Upper lobe of left lung (tissue), 6 donors: ENCODE measurements at places on chromosomes 1 and 21. TPM values are rescaled to one million over a fixed set of nuclear protein-coding genes. Genes with fewer than 3 reads are reported as not detected.

DNA sequence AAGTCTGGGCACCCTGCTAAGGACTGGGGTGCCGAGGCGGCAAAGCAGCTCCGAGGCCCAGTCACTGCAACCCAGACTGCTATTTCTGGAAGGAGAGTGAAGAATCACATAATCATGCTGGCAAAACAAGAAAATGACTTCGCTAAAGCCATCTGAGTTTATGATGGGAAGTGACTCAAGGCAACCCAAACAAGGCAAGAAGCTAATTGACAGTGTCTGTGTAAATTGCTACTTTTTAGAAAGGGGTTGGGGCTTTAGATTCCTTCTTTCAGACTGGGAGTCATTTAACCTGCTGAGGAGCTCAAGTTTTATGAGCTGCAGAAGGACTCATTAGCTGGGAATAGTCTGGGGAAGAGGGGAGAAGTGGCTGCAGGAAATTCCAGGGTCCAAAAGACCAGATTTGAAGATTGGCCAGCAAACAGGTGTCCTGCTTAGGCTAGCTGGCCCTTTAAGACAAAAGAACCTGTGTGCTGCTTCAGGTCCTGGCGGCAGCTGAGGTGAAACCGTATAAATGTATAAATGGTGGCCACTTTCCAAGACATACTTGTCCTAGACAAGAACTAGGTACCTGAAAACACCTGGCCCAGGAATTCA is 28.1 kb downstream of the TSHB start:
- H3K4me1 ChIP-seq: peaks cover 6% of the 10 kb centered on the region
- H3K27ac ChIP-seq: no peak overlapping the region
- H3K4me3 ChIP-seq: no peak overlapping the region
- no peaks in the 10 kb centered on the region for H3K27me3 ChIP-seq
- no peak for DNase-seq

DNA sequence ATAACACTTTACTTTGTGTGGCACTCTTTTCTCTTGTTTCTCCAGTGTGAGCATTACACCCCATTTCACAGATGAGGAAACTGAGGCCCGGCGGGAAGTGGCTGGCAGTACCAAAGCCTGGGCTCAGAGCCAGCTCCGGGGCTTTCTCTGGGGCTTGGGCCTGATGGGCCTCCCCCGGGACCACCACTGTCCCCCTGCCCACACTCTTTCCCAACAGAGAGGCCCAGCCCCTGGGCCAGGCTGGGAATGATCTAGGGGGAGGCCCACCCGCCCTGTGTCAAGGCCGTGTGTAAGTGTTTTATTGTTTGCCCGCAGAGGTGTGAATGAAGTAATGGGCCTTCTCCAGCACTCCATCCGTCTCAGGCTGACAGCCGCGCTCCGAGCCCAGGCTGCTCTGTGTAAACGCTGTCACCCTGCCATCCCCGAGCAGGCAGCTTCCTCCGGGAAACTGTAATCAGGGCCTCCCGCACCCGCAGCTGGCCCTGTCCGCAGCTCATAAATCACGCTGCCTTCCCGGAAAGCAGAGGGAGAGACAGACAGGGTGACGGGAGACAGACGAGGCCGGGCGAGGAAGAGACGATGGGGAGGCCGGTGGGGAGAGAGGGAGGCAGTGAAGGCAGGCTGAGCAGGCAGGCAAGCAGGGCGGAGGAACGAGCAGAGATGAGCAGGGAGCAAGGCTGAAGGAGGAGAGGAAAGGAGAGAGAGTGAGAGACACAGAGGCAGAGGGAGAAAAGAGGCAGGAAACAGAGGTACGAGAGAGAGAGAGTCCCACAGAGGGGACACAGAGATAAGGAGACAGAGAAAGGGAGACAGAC is 109.7 kb upstream of the ZBTB40 start:
- no peaks in the 10 kb centered on the region for H3K27me3 ChIP-seq
- no peak for DNase-seq
- no peaks in the 10 kb centered on the region for H3K4me1 ChIP-seq
- no peak overlapping the region for H3K4me3 ChIP-seq
- no peak overlapping the region for H3K27ac ChIP-seq
- no peaks in the 10 kb centered on the region for H3K36me3 ChIP-seq

- H3K4me3 ChIP-seq: no peak overlapping the region
- no peaks in the 10 kb centered on the region for H3K4me1 ChIP-seq
- H3K27me3 ChIP-seq: no peaks in the 10 kb centered on the region
- DNase-seq: peak; percentile 27
- H3K36me3 ChIP-seq: no peaks in the 10 kb centered on the region
- H3K27ac ChIP-seq: no peak overlapping the region
These were observed 63.7 kb upstream of the B3GALNT2 start for GRCh38 chr1:235567812-235568503.

DNA sequence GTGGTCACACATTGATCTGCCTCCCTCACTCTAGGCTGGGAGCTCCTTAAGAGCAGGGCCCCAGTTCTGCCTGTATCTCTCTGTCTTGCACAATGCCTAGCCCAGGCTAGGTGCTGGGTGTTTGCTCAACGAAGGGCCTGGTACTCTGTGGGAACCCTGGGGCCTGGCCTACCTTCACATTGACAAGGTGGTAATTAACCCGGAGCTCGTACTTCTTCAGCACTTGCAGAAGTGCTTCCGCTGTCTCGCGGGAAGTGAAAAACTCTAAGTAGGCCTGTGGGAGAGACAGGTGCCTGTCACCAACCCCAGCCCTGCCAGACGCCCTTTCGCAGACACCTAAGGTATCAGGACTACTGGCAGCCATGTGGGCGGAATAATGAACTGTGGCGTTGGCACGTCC is 13.7 kb downstream of the MTHFR start:
- peak overlapping the region; percentile 99 for H3K27ac ChIP-seq
- no peaks in the 10 kb centered on the region for H3K27me3 ChIP-seq
- H3K4me1 ChIP-seq: peaks cover 58% of the 10 kb centered on the region
- H3K4me3 ChIP-seq: no peak overlapping the region

DNA sequence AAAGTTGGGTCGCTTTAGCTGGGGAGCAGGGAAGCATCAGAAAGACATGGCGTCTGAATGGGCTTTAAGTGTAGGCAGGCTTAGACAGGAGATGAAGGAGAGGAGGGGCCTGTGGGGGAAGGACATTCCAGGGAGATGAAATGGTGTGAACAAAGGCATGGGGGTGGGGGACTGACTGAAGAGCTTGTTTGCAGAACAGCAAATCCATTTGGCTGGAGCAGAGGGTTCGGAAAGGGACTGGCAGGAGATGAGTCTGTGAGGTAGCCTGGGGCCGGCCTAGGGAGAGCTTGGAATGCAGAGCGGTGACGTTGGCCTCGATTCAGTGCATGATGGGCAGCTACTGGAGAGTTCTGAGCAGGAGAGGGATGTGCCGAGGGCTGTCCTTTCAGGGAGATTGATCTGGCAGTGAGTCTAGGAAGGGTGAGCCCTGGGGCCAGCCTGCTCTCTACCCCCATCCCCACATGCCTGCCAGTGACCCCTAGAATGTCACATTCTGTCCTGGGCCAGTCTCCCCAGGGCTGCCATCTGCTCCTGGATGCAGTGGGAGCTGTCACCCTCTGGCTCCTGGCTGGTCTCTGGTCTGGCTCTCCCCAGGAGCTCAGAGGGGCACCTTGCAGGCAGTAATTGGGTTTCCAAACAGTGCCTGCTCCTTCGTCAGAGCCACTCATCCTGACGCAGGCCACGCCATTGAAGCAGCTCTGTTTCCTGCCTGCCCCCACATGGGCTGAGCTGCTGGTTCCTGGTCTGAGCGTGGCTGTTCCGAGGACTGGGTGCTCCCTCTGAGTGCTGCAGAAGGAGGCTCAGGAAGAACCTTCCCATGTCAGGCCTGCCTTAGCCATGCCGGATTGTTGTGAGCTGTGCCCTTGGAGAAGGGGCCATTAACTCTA is 22.3 kb upstream of the TMEM222 start:
- H3K4me3 ChIP-seq: no peak overlapping the region
- no peaks in the 10 kb centered on the region for H3K27me3 ChIP-seq
- H3K27ac ChIP-seq: peak overlapping the region; percentile 41
- no peak for DNase-seq

DNA sequence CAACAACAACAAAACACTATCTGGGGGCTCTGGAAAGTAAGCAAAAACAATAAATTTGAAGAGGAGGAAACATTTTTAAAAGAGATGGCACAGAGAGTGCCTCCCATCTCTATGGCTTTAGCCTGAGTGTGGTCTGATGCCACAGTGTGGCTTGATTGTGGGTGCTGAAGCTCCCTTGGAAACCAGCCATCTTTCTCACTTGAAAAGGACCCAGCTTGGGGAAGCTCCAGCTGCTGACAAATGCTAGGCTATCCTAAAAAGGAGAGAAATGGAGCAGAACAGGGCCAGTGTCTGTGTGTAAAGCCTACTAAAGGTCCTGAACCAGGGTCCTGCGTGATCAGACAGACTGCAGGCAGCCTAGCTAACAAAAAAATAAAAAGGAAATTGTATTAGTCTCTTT is 642.0 kb upstream of the PTBP2 start:
- no peak overlapping the region for H3K27ac ChIP-seq
- no peaks in the 10 kb centered on the region for H3K36me3 ChIP-seq
- H3K4me3 ChIP-seq: no peak overlapping the region
- no peak for DNase-seq

- H3K27ac ChIP-seq: no peak overlapping the region
- no peak overlapping the region for H3K4me3 ChIP-seq
- no peaks in the 10 kb centered on the region for H3K4me1 ChIP-seq
These were observed 53.3 kb upstream of the HMGB4 start for GRCh38 chr1:33810571-33810970.

DNA sequence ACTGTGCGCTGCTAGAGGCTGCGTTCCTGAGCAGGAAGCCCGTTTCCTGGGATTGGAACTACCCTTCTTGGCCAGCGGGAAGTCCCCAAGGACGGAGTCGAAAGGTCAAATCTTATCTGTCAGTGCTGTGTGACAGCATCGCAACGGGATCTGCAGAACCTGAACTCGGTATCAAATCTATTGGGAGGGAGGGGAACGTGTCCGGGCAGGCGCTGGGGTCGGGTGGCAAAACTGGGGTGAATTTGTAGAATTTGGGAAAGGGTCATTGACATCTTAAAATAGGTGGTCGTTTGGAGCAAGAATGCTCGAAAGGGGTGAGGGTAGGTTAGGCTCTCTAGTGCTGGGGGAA is 725 bp upstream of the ARPC5 start:
- peak overlapping the region; percentile 93 for H3K4me3 ChIP-seq
- peaks cover 35% of the 10 kb centered on the region for H3K4me1 ChIP-seq
- peak overlapping the region; percentile 99 for H3K27ac ChIP-seq
- DNase-seq: peak; percentile 20
- no peaks in the 10 kb centered on the region for H3K27me3 ChIP-seq

DNA sequence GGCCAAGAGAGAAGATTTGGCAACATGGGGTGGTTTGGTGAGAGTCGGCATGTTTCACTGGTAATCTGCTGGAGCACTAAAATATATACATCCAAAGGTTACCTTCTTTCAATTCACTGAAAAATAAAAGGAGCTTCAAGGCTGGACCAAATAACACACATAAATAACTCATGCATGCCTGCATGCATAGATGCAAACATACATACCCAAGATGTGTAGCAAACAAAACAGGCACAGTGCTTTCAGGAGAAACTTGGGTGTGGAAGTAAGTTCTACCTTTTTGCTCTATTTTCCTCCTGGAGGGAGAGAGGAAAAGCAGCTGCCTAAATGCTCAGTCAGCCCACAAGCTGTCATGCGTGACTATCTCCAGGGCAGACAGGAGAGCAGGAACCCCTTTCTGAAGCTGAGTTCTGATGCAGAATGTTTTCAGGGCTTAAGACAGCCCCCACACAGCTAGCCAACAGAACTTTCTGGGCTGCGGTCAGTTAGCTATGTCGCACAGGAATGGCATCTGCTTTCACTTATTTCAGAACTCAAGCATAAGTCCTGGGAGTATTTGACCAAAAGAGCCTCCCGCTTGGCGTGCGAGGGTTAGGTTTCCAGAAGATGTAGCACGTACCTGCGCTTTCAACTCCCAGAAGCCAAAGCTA is 166.2 kb downstream of the TOMM20 start:
- peaks cover 55% of the 10 kb centered on the region for H3K4me1 ChIP-seq
- H3K36me3 ChIP-seq: no peaks in the 10 kb centered on the region
- H3K4me3 ChIP-seq: no peak overlapping the region
- no peaks in the 10 kb centered on the region for H3K27me3 ChIP-seq
- H3K27ac ChIP-seq: peak overlapping the region; percentile 89
- DNase-seq: no peak

DNA sequence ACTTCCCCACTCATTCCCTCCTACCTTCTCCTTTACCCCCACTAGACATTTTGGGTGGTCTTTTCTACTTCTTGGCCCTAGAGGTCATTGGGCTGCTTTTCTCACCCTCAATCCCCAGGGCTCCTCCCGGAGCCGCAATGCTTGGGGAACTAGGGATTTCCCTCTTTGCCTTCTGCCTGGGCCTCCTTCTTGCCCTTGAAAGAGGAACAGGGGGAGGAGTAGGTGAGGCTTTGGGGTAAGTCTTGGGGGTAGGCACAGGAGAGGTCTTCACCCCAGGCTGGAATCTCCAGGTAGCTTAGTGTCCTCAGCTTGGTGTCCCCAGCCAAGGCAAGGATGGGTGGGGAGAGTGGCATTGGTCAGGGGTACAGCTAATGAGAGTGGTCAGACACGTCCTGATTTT is 56.2 kb upstream of the EPS8L3 start:
- H3K36me3 ChIP-seq: no peaks in the 10 kb centered on the region
- H3K4me3 ChIP-seq: no peak overlapping the region
- no peaks in the 10 kb centered on the region for H3K27me3 ChIP-seq
- H3K27ac ChIP-seq: no peak overlapping the region

DNA sequence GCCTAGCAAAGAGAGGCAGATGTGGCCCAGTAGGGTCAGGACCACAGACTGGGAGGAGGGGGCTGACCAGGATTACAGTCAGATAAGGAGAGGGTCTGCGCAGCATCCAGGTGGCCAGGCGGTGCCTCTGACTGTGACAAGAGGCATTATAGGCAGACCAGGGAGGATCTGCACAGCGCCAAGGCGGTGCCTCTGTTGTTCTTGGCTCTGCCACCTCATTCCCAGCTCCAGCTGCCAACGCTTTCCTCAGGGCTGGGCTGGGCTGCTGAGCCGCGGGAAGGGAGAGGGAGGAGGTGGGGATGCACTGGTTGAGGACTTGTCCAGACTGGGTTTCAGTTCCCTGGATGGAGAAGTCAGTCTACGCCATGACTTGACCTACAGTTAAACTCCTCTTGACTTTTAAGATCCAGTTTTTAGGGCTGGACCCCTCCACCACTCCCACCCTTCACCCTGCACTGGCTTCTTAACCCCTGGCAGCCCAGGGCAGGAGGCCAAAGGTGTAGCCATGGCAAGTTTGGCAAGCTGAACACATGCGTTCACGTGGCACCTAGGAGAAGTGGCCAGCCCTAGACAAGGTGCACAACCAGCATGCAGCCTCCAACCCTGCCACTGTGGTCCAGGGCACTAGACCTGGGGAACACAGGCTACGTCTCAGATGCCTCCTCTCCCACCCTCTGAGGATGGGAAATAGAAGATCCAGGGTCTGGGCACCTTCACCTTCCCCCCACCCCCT is 4.5 kb upstream of the CRABP2 start:
- DNase-seq: no peak
- no peak overlapping the region for H3K27ac ChIP-seq

- no peaks in the 10 kb centered on the region for H3K27me3 ChIP-seq
- H3K4me1 ChIP-seq: peaks cover 17% of the 10 kb centered on the region
- no peak for DNase-seq
- H3K4me3 ChIP-seq: peak overlapping the region; percentile 85
- no peaks in the 10 kb centered on the region for H3K36me3 ChIP-seq
- peak overlapping the region; percentile 82 for H3K27ac ChIP-seq
These were observed 524 bp upstream of the TMCO4 start for GRCh38 chr1:19800076-19800804.

The CLEC20A gene
- total RNA-seq: not detected

The CA6 gene
- not detected for total RNA-seq

The SIM2 gene
- total RNA-seq: not detected

The CTSK gene
- 26.2 TPM for total RNA-seq

The ADAM30 gene
- not detected for total RNA-seq

The OR2T6 gene
- not detected for total RNA-seq

The PTGER3 gene
- total RNA-seq: 4.9 TPM

The SPATA21 gene
- total RNA-seq: not detected

The F3 gene
- 69.4 TPM for total RNA-seq

The ODF2L gene
- total RNA-seq: 32.2 TPM
